ENCODE measurements at places on chromosomes 2 and 18.

GRCh38 chr2:42117923-42118753, 51.0 kb upstream of the EML4 start:
- DNase-seq: no peak

- DNase-seq: no peak
These were observed 947.3 kb upstream of the CRIM1 start for GRCh38 chr2:35408320-35408719.

GRCh38 chr18:68147728-68148127, 567.2 kb downstream of the TMX3 start:
- DNase-seq: no peak

DNA sequence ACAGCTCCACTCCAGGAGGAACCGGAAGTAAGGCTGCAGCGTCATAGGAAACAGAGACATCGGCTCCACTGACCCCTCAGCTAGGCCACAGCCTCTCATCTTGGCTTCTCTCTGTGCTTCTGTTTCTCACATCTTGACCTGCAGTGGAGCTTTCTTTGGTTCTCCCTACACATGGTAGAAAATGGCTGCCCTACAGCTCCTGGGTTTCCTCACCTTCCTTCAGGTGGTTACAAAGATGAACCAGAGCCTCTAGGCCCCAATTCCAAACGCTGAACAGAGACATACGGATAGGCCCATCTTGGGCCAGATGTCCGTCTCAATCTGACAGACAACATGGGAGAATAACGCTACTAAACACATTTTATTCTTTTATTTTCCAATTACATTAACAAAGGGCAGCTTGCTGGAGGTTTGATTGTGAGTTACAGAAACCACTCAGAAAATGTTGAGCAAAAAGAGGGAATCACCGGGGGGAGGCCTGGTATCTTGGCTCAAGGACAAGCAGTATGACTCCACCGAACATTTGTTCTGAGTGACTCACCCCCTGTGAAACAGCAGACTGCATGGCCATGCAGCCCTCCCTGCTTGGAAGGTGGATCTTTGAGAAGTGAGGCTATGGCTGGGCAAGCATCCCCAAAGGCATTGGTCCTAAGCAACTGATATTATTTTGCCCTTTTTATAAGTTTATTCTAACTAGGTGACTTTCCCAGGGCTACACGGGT, 303.5 kb downstream of the CDCA7 start:
- DNase-seq: no peak

DNA sequence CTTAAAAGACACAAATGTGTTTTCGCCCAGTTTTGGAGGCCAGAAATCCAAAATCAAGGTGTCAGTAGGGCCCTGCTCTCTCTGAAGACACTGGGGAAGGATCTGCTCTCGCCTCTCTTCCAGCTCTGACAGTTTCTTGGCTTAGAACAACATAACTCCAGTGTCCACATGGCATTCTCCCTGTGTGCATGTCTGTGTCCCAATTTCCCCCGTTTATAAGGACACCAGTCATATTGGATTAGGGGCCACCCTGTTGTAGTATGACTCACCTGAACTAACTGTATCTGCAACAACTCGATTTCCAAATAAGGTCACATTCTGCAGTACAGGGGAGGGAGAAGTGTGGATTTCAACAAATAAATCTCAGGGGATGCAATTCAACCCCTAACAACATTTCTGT, 263.2 kb downstream of the SS18 start:
- DNase-seq: no peak

DNA sequence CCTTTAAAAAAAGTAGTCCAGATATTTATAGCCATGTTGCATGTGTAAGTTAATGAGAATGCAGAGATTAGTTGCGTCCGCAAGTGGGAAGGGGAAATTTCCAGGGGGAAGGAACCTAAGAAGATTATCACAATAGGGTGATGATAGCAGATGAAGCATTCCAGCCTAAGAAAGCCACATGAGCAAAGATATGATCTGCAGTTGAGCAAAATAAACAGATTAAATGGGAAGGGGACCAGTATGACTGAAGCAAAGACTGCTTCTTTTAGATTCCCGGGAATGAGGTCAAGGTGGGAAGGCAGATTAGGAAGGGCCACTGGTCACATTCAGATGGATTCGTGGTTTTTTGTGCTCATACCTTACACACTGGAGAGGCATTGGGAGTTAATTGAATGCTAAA, 154.6 kb upstream of the CDH2 start:
- DNase-seq: no peak

- DNase-seq: no peak
These were observed 88.7 kb downstream of the ADAM23 start for GRCh38 chr2:206531996-206532543.

GRCh38 chr2:15733867-15734673, 142.4 kb downstream of the DDX1 start:
- DNase-seq: no peak
